Stimulated activated CD8-positive, alpha-beta memory T cell treated with anti-CD3 and anti-CD28 coated beads, Interleukin-4, amount 100 ng/mL, for 4 hours (primary cell): ENCODE measurements at places on chromosomes 1 and 21.

- no peak for DNase-seq
Measured at GRCh38 chr1:53465023-53465957, 6.1 kb downstream of the DMRTB1 start.

DNA sequence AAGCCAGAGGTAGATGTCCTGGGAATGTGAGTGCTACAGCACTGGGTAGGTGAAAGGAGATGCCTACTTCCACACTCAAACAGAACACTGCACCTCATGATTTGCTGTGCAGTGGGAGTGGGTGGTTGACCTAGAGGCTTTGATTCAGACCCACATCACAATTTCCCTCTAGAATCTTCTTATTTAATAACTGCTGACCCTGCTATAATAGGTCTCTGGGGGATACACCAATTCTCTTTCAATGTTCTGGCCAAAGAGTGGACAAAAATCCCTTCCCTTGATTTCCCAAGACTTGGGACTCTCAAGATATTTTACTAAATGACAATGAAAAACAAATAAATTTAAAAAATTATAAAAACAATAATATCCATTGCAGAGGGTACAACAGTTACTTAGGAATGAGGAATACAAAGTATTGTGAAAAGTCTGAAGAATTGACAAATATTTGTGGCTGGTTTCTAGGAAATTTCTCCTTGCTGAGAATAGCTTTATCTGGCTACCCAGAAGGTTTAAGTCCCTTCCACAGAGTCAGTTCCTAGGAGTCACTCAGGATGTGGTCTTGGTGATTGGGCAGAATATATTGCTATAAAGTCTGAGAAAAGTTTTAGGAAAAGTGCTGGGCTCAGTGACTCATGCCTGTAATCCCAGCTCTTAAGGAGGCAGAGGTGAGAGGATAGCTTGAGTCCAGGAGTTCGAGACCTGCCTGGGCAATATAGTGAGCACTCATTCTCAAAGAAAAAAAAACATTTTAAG, 2.4 kb upstream of the FCGR2A start:
- no peak for DNase-seq

DNA sequence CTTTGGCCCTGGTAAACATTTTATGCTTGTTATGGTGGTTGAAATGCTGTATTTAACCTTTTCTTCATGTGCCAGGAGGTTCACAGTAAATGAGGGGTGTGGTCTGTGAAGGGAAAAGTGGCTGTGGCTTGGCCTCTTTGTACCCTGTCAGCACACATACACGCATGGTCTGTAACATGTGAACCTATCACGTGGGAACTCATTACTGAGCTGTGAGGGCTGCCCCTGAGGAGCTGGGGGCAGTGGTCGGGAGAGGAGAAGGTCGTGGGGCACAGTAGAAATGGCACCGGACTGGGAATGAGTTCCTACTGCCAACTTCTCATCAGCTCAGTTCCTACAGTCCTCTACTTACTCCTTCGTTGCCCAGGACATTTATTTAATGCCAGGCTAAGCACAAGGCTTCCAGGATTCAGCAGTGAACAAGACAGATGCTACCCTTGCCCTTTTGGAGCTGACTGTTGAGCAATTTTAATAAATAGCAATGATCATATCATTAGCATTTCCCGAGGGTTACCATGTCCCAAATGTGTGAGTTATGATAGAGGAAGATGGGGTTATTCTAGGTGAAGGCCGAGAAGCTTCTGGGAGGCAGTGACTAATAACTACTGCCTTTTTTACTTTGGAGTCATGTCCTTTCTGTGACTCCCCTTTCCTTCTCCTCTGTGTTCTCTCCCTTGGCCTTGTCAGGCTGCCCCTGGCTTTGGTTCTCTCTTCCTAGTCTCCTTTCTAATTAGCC, 38.8 kb downstream of the DDR2 start:
- no peak for DNase-seq

DNA sequence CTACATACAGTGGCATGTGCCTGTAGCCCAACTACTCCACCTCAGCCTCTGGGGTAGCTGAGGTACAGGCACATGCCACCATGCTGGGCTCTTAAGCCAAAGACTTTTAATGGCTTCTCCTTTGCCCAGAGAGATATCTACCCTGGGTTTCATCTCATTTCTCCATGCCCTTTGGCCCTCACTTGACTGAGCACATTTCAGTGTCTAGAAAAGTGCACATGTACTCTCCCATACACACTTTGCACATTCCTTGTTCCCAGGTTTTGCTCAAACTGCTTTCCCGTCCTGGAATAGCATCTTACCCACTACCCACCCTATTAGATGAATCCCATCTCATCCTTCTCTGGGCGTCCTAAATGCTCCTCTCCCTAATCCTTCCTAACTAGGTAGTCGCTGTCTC, 10.2 kb upstream of the RXRG start:
- no peak for DNase-seq

DNA sequence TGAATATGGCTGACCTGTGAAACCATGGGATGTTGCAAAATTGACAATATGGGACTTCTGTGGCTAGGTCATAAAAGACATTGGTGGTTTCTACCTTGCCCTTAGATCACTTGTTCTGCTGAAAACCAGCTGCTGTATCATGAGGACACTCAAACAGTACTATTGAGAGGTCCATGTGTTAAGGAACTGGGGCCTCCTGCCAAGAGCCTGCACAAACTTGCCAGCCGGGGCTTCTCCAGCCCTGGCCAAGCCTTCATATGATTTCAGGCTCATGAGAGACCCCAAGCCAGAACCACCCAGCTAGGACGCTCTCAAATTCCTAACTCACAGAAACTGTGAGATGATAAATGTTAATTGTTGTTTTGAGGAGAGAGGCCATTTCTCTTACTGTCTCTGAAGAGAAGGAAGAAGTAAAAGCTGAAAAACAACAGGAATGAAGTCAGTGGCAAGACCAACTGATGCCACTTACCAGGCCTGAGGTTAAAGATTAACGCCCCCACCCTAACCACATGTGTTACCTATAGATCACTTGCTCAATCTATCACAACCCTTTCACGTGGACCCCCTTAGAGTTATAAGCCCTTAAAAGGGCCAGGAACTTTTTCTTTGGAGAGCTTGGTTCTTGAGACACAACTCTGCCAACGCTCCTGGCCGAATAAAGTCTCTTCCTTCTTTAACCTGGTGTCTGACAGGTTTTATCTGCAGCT, 3.9 kb upstream of the PITHD1 start:
- no peak for DNase-seq

DNA sequence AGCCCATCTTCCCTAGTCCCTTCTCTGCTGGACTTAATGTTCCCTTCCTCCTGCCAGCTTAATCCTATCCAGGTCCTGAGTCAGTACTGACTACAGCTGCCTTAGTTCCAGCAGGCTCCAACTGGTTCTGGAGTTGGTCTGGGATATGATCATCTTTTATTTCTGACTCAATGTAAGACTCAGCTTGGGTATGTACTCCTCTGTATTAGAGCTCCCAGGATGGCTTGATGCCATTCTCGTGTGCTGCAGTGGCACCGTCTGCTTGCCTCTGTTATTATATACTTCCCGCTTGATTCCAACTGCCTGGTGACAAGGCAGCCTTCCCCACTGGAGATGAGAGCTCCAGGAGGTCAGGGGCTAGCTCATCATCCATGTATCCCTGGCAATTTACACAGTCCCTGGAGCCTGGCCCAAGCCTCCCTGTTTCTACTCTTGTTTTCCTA, 164.4 kb upstream of the DPT start:
- DNase-seq: no peak

GRCh38 chr1:41640141-41640751, 155.8 kb upstream of the EDN2 start:
- no peak for DNase-seq

GRCh38 chr1:102185260-102185659, 188.5 kb upstream of the OLFM3 start:
- DNase-seq: no peak

- DNase-seq: no peak
Measured at GRCh38 chr1:223727541-223727940, 15.2 kb downstream of the CAPN2 start.

DNA sequence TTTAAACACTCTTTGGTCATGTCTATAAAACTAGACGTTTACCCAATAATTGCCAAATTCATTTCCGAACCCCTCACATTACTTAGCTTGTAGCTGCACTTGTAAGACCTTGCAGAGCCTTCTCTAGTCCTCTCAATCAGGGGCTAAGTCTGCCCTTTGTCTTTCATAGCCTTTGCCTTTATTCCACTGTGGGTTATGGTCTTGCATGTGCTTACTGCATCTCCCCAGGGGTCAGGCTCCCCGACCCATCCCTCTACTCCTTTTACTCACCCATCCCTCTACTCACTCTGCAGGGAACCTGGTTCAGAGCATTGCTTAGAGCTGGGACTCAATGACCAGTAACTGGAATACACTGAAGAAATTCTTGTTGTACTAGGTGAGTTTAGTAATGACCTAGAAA, 235.4 kb downstream of the PCP4 start:
- no peak for DNase-seq

GRCh38 chr1:36306210-36306901, at the start of gene SH3D21:
Gene SH3D21, plus strand, starts transcription at chr1:36306368. Its CDS starts 53 bp downstream, at chr1:36306421.
- DNase-seq: no peak

- DNase-seq: no peak
Measured at GRCh38 chr21:16800536-16801275, 712.1 kb upstream of the CXADR start.

GRCh38 chr1:42456754-42457089, 379 bp downstream of the PPCS start:
- peak; percentile 18 for DNase-seq

DNA sequence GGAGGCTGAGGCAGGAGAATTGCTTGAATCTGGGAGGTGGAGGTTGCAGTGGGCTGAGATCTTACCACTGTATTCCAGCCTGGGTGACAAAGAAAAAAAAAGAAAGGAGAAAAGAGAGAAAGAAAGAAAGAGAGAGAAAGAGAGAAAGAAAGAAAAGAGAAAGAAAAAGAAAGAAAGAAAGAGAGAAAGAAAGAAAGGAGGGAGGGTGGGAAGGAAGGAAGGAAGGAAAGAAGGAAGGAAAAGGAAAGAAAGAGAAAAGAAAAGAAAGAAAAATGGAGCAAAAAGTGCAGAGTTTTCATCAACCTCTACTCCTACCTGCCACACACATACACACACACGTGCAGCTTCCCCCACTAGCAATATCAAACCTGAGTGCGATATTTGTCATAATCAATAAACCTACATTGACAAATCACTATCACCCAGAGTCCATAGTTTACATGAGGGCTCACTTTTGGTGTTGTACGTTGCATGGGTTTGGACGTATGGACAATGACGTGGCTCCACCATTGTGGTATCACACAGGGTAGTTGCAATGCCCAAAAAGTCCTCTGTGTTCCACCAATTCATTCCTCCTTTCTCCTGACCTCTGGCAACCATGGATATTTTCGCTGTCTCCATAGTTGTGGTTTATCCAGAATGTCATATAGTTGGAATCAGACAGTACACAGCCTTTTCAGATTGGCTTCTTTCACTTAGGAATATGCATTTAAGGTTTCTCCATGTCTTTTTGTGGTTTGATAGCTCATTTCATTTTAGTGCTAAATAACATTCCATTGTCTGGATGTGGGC, 36.5 kb downstream of the EVA1C start:
- no peak for DNase-seq

DNA sequence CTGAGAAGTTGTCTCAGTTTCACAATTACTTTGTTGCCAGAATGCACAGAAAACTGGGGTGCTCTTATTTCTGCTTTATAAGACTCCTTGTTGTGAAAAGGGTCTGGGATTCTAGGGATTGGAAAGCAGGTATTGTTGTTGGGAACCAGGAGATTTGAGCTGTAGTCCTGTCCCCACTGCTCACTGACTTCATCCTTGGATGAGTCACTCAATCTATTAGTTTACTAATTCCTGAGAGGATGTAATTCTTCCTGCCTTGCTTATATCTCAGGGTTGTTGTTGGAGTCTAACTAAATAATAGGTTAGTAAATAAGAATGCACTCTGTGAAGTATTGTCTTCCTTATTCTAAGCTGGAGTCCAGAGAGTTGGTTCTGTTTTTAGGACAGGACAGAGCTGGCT, 172.5 kb upstream of the GALNT2 start:
- DNase-seq: no peak

DNA sequence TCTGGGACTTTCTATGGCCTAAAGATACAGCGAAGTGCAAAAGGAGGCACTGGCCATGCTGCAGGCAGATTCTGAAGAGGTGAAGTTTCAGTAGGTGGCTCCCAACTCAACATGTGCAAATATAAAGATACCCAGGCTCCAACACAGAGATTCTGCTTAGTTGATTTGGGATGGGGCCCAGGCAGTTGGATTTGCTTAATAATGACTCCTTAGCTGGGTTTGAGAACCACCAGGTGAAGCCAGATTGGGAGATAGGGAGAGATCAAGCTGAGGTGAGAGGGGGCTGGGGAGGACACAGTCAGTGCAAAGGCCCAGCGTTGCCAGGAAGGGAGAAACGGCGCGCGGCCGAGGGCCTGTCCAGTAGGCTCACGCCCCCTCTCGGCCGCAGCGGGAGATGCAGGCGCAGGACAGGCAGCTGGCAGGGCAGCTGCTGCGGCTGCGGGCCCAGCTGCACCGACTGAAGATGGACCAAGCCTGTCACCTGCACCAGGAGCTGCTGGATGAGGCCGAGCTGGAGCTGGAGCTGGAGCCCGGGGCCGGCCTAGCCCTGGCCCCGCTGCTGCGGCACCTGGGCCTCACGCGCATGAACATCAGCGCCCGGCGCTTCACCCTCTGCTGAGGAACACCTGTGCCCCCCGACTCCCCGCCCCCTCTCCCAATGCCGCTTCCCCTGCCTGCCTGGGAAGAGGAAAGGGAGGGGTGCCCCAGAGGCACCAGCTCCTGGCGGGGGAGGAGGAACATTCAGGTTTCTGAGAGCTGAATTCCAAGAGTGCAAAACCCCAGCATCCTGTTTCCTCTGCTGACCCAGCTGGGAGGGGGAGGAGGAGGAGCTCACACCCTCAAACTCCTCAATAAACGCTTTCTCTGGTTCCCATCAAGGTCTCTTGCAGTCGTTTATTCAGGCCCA, 1.2 kb downstream of the FAM167B start:
- peak; percentile 54 for DNase-seq

- DNase-seq: no peak
Measured at GRCh38 chr21:31345136-31345535, 1.1 kb upstream of the TIAM1 start.

- no peak for DNase-seq
Measured at GRCh38 chr1:116485976-116486375, 84.8 kb downstream of the CD58 start.

- DNase-seq: no peak
Measured at GRCh38 chr1:172513479-172513878, 19.5 kb upstream of the SUCO start.
